Activated CD4-positive, alpha-beta T cell treated with anti-CD3 and anti-CD28 coated beads, Interleukin-2, amount 10 ng/mL, durations not matched to agents 7 days and 5 days (primary cell): ENCODE measurements at places on chromosomes 11 and 22.
A peak's percentile ranks its signal among the peaks of the same experiment; 100 is the strongest.

DNA sequence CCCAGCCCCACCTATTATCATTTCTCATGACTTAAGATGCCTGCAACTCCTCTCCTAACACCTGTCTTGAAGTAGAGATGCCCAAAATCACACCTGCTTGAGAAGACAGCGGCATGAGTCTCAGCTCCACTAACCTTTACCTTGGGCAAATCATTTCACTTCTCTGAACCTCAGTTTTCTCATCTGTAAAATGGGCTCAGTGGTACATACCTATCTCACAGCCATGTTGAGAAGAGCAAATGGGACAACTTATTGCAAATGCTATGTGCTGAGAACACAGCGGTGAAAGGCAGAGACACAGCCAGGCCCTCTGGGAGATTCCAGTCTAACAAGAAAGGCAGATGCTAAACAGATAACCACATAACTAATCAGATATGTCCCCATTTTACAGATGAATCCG is 7.8 kb downstream of the TST start:
- DNase-seq: no peak

DNA sequence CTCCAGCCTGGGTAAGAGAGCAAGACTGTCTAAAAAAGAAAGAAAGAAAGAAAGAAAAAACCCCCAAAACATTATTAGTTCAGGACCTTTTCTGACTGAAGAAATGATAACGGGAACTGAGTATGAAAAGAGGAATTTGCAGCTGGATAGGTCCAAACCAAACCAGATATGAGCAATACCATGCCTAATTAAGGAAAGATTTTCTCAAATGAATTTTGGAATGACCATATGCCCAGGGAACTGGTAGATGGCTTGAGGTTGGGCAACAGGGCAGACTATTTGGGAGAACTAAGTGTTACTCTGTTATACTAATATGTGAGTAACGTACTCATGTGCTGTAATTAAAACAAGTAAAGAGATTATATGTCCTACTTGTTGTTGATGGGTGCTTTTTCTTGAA is 186.1 kb downstream of the TMEM135 start:
- DNase-seq: no peak

DNA sequence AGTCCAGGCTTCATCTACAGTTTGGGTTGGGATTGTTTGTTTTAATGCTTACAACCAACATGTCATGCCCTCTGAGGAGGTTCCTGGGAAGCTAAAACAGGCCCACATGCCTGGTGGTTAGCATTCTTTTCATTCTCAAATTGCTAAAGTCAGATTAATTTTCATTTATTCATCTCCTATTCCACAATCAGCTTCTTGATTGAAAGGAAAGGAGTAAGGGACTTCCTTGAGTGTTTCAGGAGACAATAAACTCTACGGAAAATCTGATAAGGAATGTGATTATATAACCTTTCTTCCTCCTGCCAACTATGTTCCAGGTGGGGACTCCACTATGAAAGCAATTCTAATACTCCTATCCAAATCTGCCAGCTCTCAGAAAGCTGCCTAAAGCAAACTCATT is 30.8 kb downstream of the MRTFA start:
- no peak for DNase-seq

DNA sequence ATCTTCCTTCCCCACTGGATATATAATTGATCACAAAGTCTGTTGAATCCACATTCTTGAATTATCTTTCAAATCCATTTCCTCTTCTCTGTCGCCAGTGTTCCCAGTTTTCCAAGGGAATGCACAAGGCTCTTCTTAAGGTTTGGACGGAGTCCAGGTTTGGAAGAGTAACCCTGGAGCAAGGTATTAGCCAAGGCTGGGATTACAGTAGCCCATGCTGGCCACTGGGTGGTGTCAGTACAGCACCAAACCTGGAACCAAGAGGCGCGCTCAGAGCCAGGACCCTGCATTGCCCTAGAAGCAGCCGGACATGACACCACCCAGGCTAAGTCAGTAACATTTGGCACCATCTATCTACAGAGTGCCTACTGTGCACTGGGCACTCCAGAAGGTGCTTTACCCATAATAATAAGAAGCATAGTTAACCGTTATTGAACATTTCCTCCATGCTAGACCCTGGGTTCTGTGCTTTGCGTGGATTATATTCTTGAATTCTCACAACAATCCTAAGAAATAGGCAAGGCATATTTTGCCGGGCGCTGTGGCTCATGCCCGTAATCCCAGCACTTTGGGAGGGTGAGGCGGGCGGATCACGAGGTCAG is 48.0 kb upstream of the CLPB start:
- DNase-seq: peak; percentile 53

GRCh38 chr22:29030618-29031226 is 30.9 kb downstream of the C22orf31 start:
- DNase-seq: no peak
